ENCODE measurements at places on chromosomes 2 and 18. TPM values are rescaled to one million over a fixed set of nuclear protein-coding genes. Genes with fewer than 3 reads are reported as not detected.
A peak's percentile ranks its signal among the peaks of the same experiment; 100 is the strongest.

The NCL gene
- total RNA-seq, result 908 TPM

The DSG2 gene
- 0.45 TPM for total RNA-seq

The PARD6G gene
- total RNA-seq, result 0.10 TPM

DNA sequence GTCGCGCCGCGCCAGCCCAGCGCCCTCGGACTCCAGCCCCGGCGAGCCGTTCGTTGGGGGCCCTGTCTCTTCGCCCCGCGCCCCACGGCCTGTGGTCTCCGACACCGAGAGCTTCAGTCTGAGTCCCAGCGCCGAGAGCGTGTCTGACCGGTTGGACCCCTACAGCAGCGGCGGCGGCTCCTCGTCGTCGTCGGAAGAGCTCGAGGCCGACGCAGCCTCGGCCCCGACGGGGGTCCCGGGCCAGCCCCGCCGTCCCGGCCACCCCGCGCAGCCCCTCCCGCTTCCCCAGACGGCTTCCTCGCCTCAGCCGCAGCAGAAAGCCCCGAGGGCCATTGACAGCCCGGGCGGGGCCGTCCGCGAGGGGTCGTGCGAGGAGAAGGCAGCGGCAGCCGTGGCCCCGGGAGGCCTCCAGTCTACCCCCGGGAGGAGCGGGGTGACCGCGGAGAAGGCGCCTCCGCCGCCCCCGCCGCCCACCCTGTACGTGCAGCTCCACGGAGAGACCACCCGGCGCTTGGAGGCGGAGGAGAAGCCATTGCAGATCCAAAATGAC lies 1.4 kb downstream of the PHLPP1 start:
- H3K4me1 ChIP-seq, result peaks cover 38% of the 10 kb centered on the region
- peak overlapping the region; percentile 84 for H3K4me3 ChIP-seq
- H3K27me3 ChIP-seq, result peaks cover 6% of the 10 kb centered on the region
- DNase-seq, result peak; percentile 53
- peaks cover 4% of the 10 kb centered on the region for H3K36me3 ChIP-seq

DNA sequence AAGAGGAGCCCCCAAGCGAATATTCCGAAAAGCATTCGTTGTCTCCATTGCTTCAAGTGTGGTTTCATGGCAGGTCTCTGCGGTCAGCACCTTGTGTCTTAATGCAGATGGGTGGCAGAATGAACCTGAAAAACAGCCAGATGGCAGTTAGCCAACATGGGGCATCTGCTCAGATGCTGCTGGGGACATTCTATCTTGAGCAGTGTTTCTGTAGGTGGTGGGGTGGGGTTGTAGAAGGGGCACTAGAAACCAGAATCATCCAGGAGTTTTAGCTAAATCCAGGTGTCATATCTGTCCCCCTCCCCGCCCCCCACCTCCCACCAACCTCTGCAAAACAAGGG lies 42.1 kb downstream of the ST6GAL2 start:
- H3K36me3 ChIP-seq, result no peaks in the 10 kb centered on the region
- no peak for DNase-seq
- no peaks in the 10 kb centered on the region for H3K4me1 ChIP-seq
- H3K27ac ChIP-seq, result no peak overlapping the region
- H3K4me3 ChIP-seq, result no peak overlapping the region

GRCh38 chr2:238851026-238851425 lies 3.1 kb downstream of the TWIST2 start:
- H3K27ac ChIP-seq, result no peak overlapping the region
- no peak for DNase-seq
- H3K36me3 ChIP-seq, result no peaks in the 10 kb centered on the region
- H3K4me3 ChIP-seq, result no peak overlapping the region
- peaks cover 44% of the 10 kb centered on the region for H3K27me3 ChIP-seq

DNA sequence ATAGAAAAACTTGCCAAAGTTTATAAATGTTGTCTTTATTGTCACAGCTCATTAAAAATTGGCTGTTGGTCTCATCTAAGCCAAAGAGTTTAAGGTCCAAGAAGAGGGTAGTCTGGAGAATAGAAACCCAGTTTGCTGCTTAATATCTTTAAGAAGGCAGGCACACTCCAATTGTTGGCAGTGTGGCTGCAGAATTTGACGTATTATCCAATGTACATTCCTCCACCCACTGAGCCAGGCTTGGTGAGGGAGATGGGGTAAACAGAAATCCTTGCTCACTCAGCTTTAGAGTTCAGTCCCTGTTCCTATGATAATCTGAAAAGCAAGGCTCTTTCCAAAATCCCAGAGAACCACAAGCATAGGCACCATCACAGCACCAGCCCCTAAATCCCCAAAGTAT lies 10.7 kb upstream of the ADD2 start:
- no peak overlapping the region for H3K4me3 ChIP-seq
- no peaks in the 10 kb centered on the region for H3K4me1 ChIP-seq
- no peak for DNase-seq
- H3K36me3 ChIP-seq, result no peaks in the 10 kb centered on the region
- peaks cover 16% of the 10 kb centered on the region for H3K27me3 ChIP-seq

DNA sequence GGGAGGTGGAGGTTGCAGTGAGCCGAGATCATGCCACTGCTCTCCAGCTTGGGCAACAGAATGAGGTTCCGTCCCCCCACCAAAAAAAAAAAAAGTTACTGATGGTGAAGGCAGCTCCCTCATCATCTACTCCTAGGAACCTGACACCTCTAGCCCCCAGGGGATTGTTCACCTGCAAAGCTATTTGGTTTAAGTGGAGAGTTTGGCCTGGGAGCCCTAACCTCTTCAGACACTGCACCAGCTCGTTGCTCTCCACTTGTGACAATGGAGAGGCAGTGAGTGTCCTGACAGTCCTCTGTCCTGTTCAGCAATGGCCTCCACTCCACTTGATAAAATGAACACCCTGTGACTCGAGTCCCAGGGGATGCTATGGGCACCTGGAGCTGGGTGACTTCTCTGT lies 43.5 kb downstream of the ATP6V1C2 start:
- no peaks in the 10 kb centered on the region for H3K4me1 ChIP-seq
- no peak overlapping the region for H3K27ac ChIP-seq
- H3K4me3 ChIP-seq, result no peak overlapping the region
- DNase-seq, result no peak
- H3K27me3 ChIP-seq, result no peaks in the 10 kb centered on the region

GRCh38 chr2:175103191-175103590 lies 64.8 kb downstream of the ATF2 start:
- no peaks in the 10 kb centered on the region for H3K4me1 ChIP-seq
- no peaks in the 10 kb centered on the region for H3K27me3 ChIP-seq
- no peak overlapping the region for H3K27ac ChIP-seq
- H3K4me3 ChIP-seq, result no peak overlapping the region
- no peak for DNase-seq

- H3K27ac ChIP-seq, result no peak overlapping the region
- H3K4me1 ChIP-seq, result no peaks in the 10 kb centered on the region
- peak; percentile 60 for DNase-seq
- H3K4me3 ChIP-seq, result no peak overlapping the region
Measured at GRCh38 chr2:225122583-225123486, 80.6 kb upstream of the DOCK10 start.

- DNase-seq, result no peak
- H3K4me3 ChIP-seq, result no peak overlapping the region
- peaks cover 80% of the 10 kb centered on the region for H3K4me1 ChIP-seq
- H3K27ac ChIP-seq, result peak overlapping the region; percentile 78
- peaks cover 15% of the 10 kb centered on the region for H3K36me3 ChIP-seq
Measured at GRCh38 chr18:46222710-46223360, 118.7 kb downstream of the HAUS1 start.

DNA sequence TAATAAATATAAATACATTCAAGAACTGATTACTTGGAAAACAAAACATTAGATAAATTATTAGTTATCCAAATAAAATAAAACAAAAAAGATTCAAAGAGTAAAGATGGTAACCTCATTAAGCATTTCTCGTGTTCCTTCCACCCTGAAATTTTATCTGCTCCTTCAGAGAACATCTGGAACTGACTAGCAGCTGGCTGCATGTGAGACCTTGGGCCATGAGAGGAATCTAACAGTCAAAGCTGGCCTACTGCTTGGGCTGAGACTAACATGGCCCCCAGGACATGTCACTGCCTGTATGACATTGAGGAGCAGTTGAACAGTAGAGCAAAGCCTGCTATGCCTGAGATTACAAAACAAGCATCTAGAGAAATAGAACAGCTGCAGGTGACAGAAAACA lies 208.5 kb upstream of the ZSWIM2 start:
- no peaks in the 10 kb centered on the region for H3K4me1 ChIP-seq
- no peaks in the 10 kb centered on the region for H3K36me3 ChIP-seq
- no peak overlapping the region for H3K4me3 ChIP-seq
- DNase-seq, result no peak
- H3K27me3 ChIP-seq, result no peaks in the 10 kb centered on the region
- H3K27ac ChIP-seq, result no peak overlapping the region
